Brain microvascular endothelial cell (primary cell): ENCODE measurements at places on chromosomes 7 and 10.
A peak's percentile ranks its signal among the peaks of the same experiment; 100 is the strongest.

DNA sequence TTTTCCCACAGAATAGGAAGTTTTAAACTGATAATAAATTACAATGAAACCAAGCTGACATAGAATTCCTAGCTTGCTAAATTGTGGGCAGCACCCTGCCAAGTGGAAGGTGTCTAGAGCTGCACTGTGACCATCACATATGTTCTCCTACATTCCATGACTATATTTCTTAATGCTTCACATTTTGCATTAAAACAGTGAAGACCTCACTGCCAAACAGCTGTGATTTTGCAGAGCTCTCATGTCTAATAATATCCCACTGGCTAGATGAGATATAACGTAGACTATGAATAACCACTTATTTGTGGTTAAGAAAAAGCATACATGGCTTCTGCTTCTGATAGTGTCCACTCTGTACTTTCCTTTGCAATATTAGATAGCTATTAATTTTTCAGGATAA lies 228.3 kb upstream of the TEX47 start:
- no peak for DNase-seq

- no peak for DNase-seq
Observed at GRCh38 chr7:55786901-55787300, 75.7 kb downstream of the SEPTIN14 start.

DNA sequence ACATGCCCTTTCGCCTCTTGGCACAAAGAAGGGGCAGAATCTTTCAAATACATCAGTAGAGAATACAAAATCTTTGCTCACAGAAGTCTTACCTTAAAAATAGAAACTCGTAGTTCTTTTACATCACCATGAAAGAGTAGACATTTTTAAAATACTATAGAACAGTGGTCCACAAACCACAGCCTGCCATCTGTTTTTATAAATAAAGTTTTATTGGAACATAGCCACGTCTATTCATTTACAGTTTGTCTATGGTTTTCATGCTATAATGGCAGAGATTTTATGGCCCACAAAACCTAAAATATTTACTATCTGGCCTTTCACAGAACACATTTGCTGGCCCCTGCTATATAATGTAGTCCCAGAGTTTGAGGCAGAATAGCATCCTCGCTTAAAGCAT lies 46.1 kb upstream of the CABCOCO1 start:
- no peak for DNase-seq

- no peak for DNase-seq
Observed at GRCh38 chr7:100590077-100590737, 4.1 kb downstream of the FBXO24 start.

- peak; percentile 99 for DNase-seq
Observed at GRCh38 chr7:139680676-139681462, 96.9 kb downstream of the HIPK2 start.

GRCh38 chr10:17427201-17427600 lies 27.2 kb downstream of the ST8SIA6 start:
- no peak for DNase-seq

DNA sequence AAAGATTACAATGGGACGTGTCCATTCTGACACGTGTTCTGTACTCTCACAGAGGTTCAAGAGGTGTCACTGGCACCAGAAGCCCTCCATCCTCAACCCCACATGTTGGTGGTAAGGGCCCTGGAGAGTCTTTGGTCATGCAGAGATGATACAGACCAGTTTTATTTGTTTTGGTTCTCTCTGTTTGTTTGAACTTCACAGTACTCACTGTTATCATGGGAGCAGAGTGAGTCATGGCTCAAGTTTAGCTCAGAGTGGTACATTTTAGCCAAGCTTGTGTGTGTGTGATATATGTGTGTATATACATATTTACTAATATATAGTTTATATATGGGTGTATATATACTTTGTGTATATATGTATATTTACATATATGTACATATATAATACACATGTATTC lies 935.6 kb downstream of the GRID1 start:
- DNase-seq, result peak; percentile 7

GRCh38 chr10:72784551-72785351 lies 92.8 kb downstream of the MCU start:
- DNase-seq, result peak; percentile 76

- DNase-seq, result no peak
Observed at GRCh38 chr7:95725205-95725604, 47.1 kb upstream of the DYNC1I1 start.

DNA sequence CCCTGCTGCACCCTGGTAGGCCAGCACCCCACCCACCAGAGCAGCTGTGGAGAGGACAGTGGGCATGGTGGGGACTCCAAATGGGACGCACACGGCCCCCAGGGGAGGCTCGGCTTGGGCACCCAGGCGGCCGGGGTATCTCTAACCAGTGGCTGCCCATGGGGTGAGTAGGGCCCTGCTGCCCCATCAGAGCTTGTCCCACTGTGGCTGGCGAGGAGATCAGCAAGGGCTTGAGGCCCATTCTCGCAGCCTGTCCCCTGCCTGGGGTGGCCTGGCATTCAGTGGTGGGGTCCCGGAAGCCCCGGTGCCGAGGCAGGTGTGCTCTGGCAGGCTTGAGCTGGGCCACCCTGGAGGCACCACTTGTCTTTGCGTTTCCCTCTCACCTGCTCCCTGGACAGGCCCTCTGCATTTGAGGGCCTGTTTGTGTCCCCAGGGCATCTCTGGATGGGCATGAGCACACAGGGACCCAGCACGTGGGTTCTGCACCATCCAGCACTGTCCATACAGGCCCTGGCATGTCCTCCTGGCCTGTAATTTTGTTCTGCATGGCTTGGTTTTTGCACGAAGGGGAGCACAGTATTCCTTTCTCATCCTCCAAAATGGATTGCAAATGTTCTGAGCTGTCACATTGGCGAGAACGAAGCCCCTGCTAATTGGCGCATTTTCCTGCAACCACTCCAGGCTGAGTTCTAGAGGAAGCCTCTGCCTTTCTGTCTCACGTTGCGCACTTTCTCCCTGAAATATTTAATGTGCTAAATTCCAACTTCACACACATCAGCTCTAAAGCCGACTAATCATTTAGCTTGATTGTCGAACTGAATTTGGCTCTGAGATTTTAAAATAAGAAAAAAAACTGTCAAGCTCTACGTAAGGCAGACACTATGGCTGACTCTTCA lies 27.2 kb downstream of the PWWP2B start:
- DNase-seq, result no peak

- DNase-seq, result no peak
Observed at GRCh38 chr7:67843001-67843565, 846.5 kb downstream of the TYW1 start.

GRCh38 chr7:32250471-32251260 lies 180.5 kb upstream of the PDE1C start:
- no peak for DNase-seq

DNA sequence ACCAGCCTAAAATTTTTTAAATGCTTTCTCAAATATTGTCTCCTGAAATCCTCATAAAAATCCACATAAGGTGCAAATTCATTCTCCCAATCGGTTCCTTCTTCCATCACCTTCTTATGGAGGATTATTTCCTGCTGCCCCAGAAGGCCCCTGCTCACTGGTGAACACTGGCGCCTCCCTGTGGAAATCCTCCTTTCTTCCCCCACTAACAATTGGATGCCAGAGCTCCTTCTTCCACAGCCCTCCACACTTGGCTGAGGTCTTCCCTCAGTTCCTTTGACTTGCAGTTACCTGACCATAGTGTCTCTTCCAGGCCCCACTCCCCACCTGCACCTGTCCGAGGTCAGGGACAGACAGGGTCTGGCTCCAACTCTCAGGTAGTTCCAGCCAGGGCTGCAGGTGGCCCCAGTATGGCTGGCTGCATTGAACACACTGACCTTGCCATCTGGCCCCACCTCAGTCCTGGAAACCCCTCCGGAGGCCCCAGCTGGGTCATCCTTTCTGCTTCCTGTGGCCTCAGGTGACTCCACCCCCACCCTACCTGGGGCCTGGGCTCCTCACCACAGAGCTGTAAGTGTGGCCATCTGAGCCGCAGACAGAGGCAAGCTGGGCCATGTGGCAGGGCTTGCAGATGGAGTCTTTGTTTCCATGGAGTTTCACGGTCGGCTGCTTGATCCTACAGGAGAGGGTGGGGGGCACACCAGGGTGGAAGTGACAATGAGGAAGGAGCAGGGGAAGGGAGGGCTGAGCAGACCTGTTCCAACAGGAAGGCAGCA lies 18.4 kb downstream of the SPOCK2 start:
- no peak for DNase-seq

DNA sequence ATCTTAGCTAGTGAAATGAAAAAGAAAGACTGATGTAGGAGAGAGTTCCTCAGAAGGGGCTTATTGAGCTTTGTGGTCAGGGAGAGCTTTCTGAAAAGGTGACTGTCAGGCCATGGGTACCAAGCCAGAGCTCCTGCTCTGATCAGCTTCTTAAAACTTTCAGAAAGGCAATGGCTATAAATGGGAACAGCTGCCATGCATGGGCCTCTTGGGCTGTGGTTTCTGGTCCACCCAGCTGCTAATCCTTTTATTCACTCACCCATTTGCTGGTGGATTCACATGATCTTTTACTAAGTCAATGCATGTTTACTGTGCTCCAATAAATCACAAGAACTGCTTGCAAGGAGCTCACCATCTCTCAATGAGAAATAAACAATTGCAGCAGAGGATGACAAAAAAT lies 60.1 kb upstream of the ZPBP start:
- no peak for DNase-seq

- DNase-seq, result no peak
Observed at GRCh38 chr7:28065308-28065707, 115.3 kb downstream of the JAZF1 start.

DNA sequence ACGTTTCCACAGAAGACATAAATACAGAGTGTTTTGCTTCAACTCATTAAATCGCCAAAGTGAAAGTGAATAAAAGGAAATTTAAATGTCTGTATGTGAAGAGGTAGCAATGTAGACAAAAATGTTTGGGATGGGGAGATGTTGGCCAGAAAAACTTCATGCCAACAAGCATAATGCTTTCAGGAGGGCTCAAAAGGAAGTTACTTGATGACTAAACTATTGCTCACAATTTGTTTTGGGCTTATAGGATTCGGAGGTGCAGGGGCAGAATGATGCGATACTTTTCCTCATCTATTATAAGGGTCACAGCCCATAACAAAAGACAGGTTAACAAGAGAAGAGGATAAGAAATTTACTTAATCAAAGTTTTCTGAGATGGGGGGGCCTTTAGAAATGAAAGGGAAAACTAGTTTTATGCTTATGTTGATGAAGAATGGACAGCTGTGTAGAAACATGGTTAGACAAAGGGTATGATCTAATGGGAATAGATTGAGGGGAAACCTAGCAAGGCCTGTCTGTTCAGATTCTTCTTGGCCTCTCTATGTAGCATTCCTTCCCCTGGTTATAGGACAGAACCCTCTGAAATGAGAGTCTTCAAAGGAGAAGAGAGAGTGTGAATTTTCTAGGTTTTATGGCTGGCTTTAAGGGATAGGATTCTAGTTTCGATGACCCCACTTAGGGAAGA lies 898.6 kb downstream of the LRMDA start:
- no peak for DNase-seq

- no peak for DNase-seq
Observed at GRCh38 chr10:114642729-114643128, 15.3 kb downstream of the ABLIM1 start.

GRCh38 chr7:1081931-1082401 lies 5.9 kb upstream of the GPER1 start:
- no peak for DNase-seq

GRCh38 chr10:31522820-31523219 lies 203.8 kb downstream of the ZEB1 start:
- DNase-seq, result no peak

DNA sequence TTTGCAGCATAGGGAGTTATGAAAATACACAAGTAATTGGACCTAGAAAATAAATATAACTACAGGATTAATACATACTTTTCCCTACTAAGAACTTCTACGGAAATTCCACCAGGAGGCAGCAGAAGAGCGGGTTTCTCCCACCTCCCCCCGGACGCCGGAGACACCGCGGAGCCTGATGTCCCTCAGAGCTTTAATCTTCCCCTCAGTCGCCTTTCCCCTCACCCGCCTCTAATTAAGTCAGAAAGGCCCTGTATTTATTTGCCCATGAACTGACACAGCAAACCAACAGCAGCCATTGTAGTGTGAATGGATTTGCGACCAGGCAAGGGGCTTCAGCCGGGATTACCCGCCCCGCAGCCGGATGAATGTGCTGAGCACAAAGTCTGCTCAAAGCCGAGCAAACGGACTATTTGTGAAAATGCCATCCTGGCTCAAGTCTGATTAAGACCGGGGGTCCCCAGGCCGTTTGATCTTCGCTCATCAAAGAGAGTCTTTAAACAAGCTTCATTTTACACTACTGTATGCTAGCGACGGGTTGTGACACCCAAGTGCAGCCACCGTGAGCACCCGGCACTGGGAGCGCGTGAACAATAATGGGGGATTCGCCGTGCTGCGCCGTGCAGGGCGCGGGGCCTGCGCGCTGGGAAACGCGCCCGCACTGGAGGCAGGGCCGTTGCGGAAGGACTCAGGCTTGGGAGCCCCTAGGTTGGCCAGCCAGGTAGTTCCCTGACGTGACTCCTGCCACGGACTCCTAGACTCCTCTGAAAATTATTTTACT lies 5.6 kb upstream of the DKK1 start:
- peak; percentile 60 for DNase-seq

DNA sequence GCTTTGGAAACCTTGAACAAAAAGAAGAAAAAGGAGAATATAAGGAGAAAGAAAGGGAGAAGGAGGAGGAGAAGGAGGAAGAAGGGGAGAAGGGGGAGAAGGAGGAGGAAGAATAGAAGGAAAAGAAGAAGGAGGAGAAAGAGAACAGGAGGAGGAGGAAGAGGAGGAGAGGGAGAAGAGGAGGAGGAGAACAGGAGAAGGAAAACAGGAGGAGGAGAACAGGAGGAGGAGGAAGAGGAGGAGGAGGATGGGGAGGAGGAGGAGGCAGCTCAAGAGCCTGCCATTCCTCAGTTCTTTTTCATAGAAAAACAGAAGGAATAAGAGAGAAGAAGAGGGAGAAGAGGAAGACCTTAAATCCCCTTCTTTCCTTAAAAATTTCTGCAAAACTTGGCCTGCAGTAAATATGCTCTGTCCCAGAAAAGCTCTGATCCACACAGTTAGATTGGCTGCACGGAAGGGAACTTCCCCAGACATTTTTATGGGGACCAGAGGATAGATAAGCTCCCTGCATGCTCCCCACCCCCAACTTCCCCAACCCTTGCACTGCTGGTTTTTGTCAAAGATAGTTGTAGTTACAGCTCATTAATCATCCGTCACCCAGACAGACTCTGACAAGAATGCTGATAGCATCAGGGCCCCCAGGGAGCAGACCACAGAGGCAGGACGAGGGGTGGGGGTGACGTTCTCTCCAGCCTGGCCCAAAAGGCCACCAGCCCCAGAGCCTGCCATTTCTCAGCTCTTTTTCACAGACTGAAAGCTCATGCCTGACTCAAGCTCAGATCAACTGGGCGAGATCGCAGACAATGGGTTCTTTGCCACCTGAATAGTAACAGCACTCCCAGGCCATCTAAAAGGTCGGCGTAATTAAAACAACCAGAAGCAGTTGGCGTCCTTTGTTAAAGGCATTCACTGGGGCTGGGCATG lies 34.5 kb upstream of the LYZL1 start:
- peak; percentile 95 for DNase-seq

- no peak for DNase-seq
Observed at GRCh38 chr10:3879073-3879472, 94.1 kb upstream of the KLF6 start.

- DNase-seq, result no peak
Observed at GRCh38 chr10:17122052-17122451, 7.6 kb downstream of the CUBN start.
